Central memory CD4-positive, alpha-beta T cell (primary cell): ENCODE measurements at places on chromosomes 7 and 10.

DNA sequence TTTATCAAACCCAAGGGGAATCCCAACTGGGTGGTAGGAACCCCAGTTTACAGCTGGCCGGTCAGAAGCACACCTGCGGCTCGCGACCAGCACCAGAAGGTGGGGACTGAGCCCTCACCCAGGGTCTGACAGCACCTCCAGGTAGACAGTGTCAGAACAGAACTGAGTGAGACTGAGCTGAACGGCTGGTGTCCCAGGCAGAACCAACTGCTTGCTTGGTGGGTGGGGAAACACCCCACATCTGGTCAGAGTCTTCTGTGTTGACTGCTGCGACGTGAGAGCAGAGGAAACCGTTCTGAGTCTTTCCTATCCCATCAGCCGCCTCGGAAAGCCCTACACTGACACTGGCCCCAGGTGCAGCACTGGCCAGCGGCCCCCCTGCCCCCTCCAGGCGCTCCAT lies 160.7 kb downstream of the MAD1L1 start:
- no peak for DNase-seq

DNA sequence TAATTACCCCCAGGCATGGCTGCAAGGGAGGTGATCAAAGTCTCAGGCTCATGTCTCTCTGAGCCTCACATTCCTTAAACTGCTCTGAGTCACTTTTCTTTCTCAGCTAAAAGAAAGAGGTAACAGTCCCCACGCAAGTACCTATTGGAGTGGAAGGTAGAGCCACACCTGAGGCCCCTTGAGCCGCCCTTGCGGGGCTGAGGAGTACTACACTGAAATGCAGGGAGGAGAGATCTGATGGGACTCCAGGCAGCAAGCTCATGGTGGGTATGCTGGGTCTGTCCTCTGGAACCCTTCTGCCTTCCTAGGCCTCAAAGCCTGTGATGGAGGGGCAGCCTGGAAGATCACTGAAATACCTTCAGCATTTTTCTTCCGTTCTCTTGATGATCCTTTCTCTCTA lies 960.0 kb downstream of the DNAJB9 start:
- no peak for DNase-seq

- no peak for DNase-seq
Measured at GRCh38 chr7:93159490-93159889, 11.3 kb upstream of the SAMD9L start.

DNA sequence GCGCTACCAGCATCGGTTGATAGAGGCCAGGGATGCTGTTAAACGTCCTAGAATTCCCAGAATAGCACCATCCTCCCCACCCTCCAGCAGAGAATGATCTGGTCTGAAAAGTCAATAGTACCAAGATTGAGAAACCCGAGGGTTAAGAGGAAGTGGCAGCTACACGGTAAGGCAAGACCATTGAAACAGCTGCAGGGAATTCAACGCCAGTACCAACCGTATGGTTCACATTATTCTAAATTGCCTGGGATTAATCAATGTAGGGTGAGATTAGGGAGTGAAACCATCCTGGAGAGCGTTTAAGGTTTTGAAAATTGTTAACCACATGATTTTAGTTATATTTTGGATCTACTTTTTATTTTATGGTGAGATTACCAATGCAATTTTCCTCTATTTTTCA lies 352.2 kb downstream of the PRPF18 start:
- no peak for DNase-seq

- DNase-seq = no peak
Measured at GRCh38 chr10:14374745-14375445, 44.2 kb upstream of the FRMD4A start.

- DNase-seq = no peak
Measured at GRCh38 chr7:94834359-94834758, 73.0 kb upstream of the PPP1R9A start.

GRCh38 chr7:16232273-16232672 lies 189.1 kb downstream of the CRPPA start:
- no peak for DNase-seq

DNA sequence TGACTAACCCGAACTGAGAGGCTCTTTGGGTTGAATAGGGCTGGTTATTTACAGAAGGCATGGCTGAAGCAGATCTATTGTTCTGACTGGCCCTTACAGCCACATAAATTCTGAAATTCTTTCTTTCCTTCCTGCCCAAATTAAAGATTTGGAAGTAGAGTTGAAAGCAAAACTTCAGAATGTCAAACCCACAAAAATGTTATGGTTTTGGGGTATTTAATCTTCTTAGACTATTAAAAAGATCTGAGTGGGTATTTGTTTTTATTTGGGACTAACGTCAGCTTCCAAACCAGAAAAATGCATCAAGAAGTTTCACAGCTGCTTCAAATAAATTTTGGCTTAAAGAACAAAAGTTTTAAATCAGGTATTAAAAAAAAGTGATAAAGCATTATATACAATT lies 124.5 kb downstream of the AHR start:
- no peak for DNase-seq

DNA sequence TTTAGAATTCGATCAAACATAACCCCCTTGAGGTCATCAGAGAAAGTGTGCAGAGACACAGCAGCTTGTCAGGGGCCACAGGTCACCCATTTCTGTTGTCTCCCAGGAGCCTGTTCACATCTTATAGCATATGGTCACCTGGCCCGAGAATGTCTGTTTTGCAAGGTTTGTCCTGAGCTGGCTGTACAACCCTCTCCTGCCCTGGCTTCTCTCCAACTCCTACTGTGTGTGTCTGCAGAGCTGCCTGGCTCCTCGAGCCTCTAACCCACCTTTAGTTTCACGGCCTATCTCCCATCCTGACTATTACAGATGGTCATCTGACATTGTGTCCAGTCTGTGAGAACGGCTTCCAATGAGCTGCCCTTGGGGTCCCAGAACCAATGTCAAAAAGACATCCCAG lies 683.4 kb downstream of the SDK1 start:
- DNase-seq = no peak

DNA sequence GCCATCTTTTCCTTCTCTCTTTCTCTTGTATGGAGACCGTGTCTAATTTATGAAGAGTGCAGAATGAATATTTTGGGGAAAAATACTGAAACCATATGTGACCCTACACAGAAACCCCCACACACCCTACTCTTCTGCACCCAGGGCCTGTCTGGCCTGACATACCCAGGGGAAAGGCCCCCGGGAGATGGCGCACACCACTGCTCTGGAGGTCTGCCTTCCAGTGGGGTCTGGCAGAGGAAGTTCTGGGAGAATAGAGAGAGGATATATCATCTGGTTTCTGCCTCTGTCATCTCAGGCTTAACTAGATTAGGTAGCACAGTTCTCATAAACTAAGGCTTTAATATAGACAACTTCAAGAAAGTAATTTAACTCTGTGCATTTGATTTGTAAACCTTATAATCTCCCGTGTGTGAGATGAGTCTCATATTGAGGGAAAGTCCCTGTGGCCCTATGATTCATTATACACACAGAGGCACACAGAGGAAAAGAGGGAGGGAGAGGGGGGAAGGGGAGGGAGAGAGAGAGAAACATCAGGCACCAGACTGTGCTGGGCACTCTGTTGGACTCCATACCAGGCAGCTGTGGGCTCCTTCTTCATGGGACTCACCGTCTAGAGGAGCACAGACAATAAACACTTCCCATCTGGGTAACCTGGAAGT lies 123.3 kb downstream of the AOAH start:
- DNase-seq = no peak

DNA sequence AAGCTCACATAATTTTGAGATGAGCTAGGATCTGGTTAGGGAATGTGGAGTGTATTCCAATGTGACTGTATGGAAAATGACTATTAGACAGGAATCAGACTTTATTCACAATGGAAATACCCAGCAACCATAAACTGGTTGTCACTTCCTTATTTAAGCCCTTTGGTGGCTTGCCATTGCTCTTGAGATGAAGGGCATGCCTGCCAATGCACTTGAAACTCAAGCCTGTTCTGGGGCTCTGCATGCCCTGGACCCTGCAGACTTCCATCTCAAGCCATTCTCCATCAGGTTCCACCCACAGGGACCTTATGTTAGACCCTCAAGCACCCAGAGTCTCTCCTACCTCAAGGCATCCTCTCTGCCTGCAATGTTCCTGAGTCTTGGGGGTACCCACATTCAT lies 145.5 kb downstream of the MPP7 start:
- no peak for DNase-seq

DNA sequence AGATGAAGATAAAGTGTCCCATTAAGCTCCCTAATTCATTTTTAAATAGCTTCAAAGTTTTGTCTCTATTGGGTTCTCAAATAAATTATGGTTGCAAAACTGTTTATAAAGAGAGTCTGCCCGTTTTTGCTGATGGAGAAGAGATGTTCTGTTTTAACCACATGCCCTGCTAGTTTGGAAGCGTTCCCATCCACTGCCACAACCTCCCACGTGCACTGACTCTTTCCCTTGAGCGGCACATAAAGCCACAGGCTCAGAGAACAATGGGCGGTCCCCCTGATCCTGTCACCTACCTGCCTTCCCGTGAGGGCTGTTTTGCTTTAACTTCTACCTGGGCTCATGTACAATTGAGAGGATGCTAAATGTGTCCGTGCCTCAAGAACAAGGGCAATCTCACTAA lies 65.5 kb downstream of the CPVL start:
- no peak for DNase-seq
